WTC11 (cell line): ENCODE measurements at places on chromosomes 1 and 21.

GRCh38 chr1:62280150-62280549, 39.1 kb downstream of the KANK4 start:
- H3K36me3 ChIP-seq = peaks cover 9% of the 10 kb centered on the region
- no peak overlapping the region for H3K4me3 ChIP-seq
- H3K4me1 ChIP-seq = peaks cover 48% of the 10 kb centered on the region
- no peak for DNase-seq

DNA sequence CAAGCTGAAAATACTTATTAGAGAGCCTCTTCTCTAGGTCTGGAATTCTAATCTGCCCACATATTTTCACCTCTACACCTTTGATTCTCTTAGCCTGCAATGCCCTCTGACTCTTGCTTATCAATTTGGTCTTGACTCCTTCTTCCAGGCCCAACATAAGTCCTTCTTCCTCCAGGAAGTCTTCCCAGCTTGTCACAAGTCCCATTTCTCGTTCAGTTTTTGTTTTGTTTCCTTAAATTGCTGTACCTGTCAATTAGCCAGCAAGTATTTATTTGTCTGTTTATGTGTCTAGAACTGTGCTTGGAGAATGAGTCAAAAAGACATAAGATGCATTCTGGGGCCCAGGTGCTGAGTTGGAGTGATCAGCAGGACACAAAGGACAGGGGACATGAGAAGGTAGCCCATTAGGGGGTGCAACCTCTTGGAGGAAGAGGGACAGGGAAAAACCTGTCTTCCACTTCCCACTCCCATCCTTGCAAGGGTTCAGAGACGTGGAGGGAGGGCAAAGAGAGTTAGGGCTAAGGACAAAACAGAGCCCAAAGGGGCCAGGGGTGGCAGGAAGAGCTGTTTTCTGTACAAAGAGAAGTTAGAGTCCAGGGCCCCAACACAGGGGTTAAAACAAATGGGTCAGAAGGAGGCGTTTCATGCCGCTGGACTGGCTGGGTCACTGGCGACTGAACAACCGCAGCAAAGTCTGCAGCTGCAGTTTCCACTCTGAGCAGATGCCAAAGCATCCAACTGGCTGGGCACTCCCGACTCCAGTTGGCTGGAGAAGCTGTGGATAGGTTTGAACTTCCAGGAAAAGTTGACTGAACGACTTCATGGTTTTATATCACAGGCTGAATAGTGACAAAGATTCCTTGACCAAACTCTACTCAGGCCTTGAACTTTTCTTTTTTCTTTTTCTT, 10.7 kb upstream of the CNR2 start:
- H3K4me3 ChIP-seq = no peak overlapping the region
- no peak for DNase-seq
- no peaks in the 10 kb centered on the region; the same call in 1 of the 2 replicates for H3K27me3 ChIP-seq
- no peak overlapping the region for H3K27ac ChIP-seq
- H3K4me1 ChIP-seq = no peaks in the 10 kb centered on the region; the same call in 1 of the 2 replicates
- no peaks in the 10 kb centered on the region for H3K36me3 ChIP-seq

- H3K36me3 ChIP-seq = no peaks in the 10 kb centered on the region
- no peak for DNase-seq
- H3K27ac ChIP-seq = no peak overlapping the region
Observed at GRCh38 chr1:211623515-211623914, 44.6 kb upstream of the SLC30A1 start.

GRCh38 chr1:95889400-95889799, 655.4 kb downstream of the RWDD3 start:
- H3K36me3 ChIP-seq = peaks cover 5% of the 10 kb centered on the region; the same call in 1 of the 2 replicates
- H3K4me1 ChIP-seq = peaks cover 17% of the 10 kb centered on the region
- no peak overlapping the region for H3K4me3 ChIP-seq
- peak overlapping the region; percentile 67; the same call in 1 of the 2 replicates for H3K27ac ChIP-seq
- H3K27me3 ChIP-seq = no peaks in the 10 kb centered on the region
- no peak for DNase-seq

DNA sequence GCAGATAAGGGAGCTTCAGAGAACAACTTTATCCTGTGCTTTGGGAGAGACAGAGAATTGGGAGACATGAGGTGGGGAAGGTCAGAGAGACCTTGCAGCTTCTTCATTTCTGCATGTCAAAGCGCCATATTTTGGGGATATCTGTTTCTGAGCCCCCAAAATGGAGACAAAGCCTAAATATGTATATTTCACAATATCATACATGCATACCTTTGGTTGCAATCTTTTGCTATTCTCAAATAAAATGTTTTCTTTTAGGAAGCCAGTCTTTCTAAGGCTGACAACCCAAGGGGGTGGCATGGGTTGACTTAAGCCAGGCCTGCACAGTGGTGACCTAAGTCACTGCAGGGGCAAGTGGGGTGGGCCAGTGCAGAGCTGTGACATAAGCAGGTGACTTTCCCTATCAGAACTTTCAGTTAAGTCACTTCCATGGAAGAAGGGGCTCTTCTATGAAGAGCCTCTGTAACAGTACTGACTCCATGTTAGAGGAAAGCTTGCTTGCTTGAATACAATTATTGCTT, 13.9 kb upstream of the MRPL55 start:
- H3K36me3 ChIP-seq = peaks cover 13% of the 10 kb centered on the region
- peaks cover 85% of the 10 kb centered on the region for H3K27me3 ChIP-seq
- H3K27ac ChIP-seq = no peak overlapping the region
- no peak for DNase-seq
- no peaks in the 10 kb centered on the region for H3K4me1 ChIP-seq

DNA sequence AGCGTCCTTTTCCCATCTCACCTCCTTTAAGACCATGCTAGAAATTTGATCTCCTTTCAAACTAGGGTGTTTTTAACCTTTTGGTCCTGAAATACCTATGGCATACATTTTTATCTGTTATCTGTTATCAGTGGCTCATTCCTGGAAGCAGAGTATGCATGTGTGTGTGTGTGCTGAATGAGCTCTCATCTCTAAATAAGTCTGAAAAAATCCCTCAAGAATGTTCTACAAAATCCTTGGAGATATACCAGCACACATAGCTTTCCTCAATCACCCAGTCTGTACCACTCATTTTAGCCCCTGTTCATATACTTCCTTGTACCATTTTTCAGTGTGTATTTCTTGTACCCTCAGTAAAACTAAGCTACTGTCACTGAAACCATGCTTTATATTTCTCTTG, 6.0 kb upstream of the DARS2 start:
- H3K4me1 ChIP-seq = peaks cover 11% of the 10 kb centered on the region
- no peak overlapping the region for H3K4me3 ChIP-seq

DNA sequence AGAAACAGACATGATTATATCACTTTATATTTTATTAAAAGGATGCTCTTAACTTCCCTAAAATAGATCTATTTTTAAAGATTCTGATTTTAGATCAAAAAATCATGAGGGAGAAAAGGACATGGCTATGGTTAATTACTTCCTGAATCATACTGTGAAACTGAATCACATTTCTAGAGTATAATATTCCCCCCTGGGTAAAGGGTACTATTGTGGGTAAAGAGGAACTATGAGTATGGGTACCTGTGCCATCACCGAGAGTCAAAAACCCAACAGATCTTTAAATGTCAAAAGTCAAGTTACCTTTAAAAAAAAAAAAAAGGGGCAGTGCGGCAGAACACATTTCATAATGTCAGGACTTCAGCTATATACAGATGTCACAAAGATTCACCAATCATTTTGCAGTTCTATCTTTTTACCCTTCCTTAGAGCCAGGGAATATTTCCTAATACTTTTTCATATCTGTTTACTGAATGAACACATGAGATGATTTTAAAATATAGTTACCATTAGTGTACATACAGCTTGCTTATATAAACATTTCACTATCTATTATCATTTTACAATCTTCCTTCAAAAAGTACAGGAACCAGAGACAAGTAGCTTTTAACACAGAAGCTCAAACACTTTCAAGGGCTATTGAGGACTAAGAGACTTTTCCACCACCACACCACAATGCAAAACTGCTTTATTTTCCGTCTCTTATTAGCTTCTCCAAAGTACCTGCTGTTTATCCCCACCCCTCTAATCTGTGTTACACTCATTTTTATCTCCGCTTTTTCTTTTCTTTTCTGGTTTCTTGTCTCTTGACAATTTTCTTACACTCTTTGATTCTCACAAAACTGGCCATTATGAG, 45.0 kb downstream of the EVI5 start:
- H3K4me1 ChIP-seq = peaks cover 2% of the 10 kb centered on the region
- H3K27ac ChIP-seq = no peak overlapping the region
- H3K36me3 ChIP-seq = peaks cover 2% of the 10 kb centered on the region; the same call in 1 of the 2 replicates

DNA sequence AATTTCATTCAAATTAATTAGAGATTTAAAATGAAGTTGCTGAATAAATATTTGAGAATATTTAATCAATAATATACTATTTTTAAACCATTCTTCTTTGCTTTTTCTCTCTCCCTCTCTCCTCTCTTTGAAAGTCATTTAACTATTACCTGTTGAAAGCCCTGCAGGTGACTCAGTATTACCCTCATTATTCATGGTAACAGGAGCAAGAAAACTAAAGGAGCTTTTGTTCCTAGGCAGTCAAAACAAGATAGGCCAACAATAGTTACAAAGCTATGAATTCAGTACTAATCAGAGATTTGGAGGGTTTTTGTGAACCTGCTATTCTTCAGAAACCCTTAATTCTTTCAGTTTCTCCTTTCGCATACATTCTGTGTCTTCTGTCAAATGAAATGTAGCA, 721.3 kb upstream of the NCAM2 start:
- 0 out of 2 replicates have a peak overlapping the region, but pooled peaks have one; percentile 40 for H3K4me3 ChIP-seq
- H3K27ac ChIP-seq = peak overlapping the region; percentile 88
- H3K4me1 ChIP-seq = peaks cover 53% of the 10 kb centered on the region
- DNase-seq = no peak
- peaks cover 33% of the 10 kb centered on the region for H3K27me3 ChIP-seq

DNA sequence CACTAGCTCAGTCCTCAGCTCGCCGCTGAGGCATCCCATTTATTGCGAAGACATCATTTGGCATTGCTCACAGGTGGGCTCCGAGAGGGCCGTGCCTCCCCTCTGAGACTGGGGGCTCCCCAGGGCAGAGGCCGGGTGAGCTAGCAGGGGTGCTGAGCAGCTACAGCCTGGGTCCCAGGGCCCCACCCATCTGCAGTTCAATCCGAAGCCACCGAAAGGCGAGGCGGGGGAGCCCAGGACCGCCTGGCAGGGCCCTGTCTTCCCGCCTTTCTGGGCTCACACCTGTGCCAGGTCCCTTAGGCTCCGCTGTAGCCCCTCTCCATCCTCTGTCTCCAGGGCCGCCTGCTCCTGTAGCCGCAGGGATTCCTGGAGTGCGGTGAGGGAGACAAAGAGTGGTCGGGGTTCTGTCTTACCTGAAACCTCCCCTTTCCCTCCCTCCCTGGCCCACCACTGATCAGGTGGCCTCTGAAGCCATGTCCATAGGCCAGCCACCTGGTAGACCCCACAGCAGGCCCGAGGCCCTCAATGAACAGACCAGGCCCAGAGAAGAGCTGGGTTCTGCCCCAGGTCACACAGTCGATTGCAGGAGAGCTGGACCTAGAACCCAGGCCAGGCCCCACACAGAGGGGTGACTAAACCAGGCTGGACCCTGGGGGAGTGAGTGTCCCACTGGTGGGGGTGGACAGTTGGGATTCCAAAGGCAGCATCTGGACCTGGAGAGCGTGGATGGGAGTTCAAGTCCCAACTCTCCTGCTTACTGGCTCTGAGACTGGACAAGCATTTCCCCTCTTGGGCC, 18.1 kb upstream of the NBPF1 start:
- no peaks in the 10 kb centered on the region for H3K27me3 ChIP-seq
- peaks cover 33% of the 10 kb centered on the region for H3K36me3 ChIP-seq
- DNase-seq = no peak
- no peak overlapping the region for H3K27ac ChIP-seq
- no peak overlapping the region for H3K4me3 ChIP-seq

- peak; percentile 33 for DNase-seq
- no peak overlapping the region for H3K27ac ChIP-seq
- no peak overlapping the region for H3K4me3 ChIP-seq
- no peaks in the 10 kb centered on the region; the same call in 1 of the 2 replicates for H3K4me1 ChIP-seq
Observed at GRCh38 chr1:178513278-178513983, 522 bp downstream of the TEX35 start.

DNA sequence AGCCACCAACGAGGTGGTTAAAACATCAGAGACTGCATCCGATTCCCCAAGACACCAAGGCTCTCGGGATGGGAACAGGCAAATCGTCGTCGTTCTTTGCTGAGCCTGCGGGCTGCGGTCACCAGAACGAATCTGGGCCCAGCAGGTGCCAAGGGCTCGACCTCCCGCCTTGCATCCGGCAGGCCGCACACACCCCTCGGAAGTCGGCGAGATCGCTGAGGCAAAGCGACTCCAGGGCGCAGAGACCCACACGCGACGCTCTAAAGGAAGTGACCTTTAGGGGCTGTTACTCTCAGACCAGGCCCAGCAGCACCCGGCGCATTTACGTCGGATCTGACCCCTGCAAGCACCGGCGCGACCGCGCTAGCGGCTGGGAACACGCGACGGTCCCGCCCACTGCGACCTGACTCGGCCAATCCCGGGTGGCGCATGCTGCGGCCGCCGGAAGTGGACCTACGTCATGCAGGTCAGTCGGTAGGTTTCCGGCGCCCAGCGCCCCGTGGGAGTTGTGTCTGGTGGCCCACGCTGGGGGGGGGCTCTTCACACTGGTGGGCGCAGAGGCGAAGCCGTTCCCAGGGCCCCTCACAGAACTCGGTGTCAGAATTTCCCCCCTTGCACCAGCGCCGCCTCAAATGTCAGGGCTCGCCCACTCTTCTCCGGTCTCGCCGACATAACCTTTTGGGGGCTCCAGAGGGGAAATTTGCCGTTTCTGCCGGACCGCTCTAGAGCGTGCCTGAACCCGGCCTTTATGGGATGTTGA, 7.5 kb upstream of the PARK7 start:
- no peaks in the 10 kb centered on the region; the same call in 1 of the 2 replicates for H3K4me1 ChIP-seq
- peak overlapping the region; percentile 57 for H3K4me3 ChIP-seq
- peaks cover 19% of the 10 kb centered on the region for H3K27me3 ChIP-seq
- peak; percentile 69 for DNase-seq

GRCh38 chr1:6438047-6438525, 13.5 kb downstream of the ESPN start:
- peaks cover 28% of the 10 kb centered on the region for H3K4me1 ChIP-seq
- peak; percentile 94 for DNase-seq
- H3K27me3 ChIP-seq = peaks cover 33% of the 10 kb centered on the region
- peak overlapping the region; percentile 44; the same call in 1 of the 2 replicates for H3K4me3 ChIP-seq

- no peak overlapping the region for H3K27ac ChIP-seq
- peaks cover 46% of the 10 kb centered on the region for H3K4me1 ChIP-seq
- H3K36me3 ChIP-seq = no peaks in the 10 kb centered on the region
- peaks cover 95% of the 10 kb centered on the region for H3K27me3 ChIP-seq
Observed at GRCh38 chr21:36710729-36711048, 11.8 kb downstream of the SIM2 start.

DNA sequence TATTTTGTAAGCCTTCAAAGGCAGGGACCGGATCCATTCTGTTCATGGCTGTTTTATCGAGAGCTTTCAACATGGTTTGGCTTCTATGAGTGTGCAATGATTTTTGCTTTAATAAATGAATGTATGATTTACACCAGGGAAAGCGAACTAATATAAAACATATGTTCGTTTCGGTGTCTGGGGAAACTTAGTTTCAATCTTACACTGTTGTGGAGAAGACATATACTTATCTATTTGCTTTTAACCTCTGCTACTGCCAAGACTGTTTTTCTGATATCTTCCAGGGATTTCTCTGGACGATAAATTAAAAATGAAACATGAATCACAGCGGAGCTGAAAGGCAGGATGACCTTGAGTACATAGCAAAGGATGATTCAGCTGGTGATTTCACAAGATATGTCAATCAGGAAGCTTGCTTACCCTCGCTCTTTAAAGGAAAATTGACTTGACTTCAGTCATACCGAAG, 14.7 kb upstream of the CYYR1 start:
- H3K36me3 ChIP-seq = no peaks in the 10 kb centered on the region
- no peak overlapping the region for H3K27ac ChIP-seq

- H3K27me3 ChIP-seq = no peaks in the 10 kb centered on the region
- DNase-seq = no peak
- H3K4me3 ChIP-seq = peak overlapping the region; percentile 74
Observed at GRCh38 chr1:150970808-150971582, 3.6 kb downstream of the CERS2 start.
